ENCODE measurements at places on chromosomes 7 and 10. TPM values are rescaled to one million over a fixed set of nuclear protein-coding genes. Genes with fewer than 3 reads are reported as not detected.

The ZNF804B gene
- 0.08 TPM for polyA plus RNA-seq

The LRRC18 gene
- polyA plus RNA-seq, result not detected

The ALOX5 gene
- 0.27 TPM for polyA plus RNA-seq

The SMKR1 gene
- polyA plus RNA-seq, result 4.8 TPM

The TRIL gene
- 16.1 TPM for polyA plus RNA-seq

The RAB19 gene
- polyA plus RNA-seq, result not detected

The ITGB8 gene
- 3.3 TPM for polyA plus RNA-seq

The GPR22 gene
- 7.9 TPM for polyA plus RNA-seq

The SYT15 gene
- 0.81 TPM for polyA plus RNA-seq

The ZNF488 gene
- polyA plus RNA-seq, result not detected

The CDHR1 gene
- 0.85 TPM for polyA plus RNA-seq

The RELN gene
- polyA plus RNA-seq, result 10.6 TPM

The TAS2R60 gene
- not detected for polyA plus RNA-seq

The PLCE1 gene
- polyA plus RNA-seq, result 0.48 TPM

The MUC12 gene
- polyA plus RNA-seq, result not detected

The MYH16 gene
- polyA plus RNA-seq, result not detected

All from Purkinje cell (primary cell).